ENCODE measurements at places on chromosomes 11 and 22.

GRCh38 chr11:78453140-78453935 is 35.7 kb upstream of the GAB2 start:
- no peak for DNase-seq

DNA sequence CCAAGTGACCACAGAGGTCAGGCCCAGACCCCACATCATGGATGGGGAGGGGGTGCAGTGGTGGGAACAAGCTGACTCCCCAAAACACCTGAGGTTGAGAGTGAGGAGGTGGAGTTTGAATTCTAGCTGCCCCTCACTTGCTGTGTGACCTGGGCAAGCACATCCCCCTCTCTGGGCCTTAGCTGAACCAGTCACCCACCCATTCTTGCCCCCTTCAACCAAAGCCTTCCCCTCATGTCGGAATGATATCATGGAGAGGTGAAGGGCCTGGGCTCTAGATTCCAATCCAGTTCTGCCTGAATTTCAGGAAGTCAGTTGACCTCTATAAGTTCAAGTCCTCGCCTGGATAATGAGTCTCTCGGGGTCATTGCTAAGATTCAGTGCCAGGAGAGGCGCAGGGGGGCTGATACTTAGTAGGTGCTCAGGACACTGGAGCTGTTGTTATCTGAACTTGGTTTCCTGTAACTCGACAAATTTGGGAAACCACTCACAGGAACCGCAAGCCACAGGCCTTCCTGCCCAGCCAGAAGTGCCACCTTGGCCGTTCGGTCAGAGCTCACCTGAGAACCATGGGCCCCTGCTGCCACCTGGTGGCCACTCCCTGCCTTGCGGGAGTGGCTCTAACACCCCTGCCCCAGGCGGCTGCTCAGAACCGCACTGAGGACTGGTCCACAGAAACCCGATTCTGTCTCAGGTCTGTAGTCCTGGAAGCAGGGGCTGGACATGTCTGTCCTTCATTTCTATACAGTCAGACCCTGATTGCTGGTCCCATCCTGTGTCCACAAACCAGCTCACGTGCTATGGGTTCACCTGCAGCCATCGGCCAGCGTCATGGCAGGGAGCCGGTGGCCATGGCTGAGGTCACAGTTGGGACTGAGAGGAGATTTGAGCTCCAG is 6.9 kb downstream of the CDC42EP1 start:
- peak; percentile 82 for DNase-seq

- DNase-seq = no peak
Observed at GRCh38 chr22:45453764-45454163, 40.3 kb downstream of the RIBC2 start.

- no peak for DNase-seq
Observed at GRCh38 chr11:36097219-36097650, 153.4 kb downstream of the LDLRAD3 start.

GRCh38 chr11:119091178-119091577 is 6.5 kb downstream of the HMBS start:
- no peak for DNase-seq

GRCh38 chr22:46484156-46484860 is 53.1 kb downstream of the CELSR1 start:
- DNase-seq = no peak

DNA sequence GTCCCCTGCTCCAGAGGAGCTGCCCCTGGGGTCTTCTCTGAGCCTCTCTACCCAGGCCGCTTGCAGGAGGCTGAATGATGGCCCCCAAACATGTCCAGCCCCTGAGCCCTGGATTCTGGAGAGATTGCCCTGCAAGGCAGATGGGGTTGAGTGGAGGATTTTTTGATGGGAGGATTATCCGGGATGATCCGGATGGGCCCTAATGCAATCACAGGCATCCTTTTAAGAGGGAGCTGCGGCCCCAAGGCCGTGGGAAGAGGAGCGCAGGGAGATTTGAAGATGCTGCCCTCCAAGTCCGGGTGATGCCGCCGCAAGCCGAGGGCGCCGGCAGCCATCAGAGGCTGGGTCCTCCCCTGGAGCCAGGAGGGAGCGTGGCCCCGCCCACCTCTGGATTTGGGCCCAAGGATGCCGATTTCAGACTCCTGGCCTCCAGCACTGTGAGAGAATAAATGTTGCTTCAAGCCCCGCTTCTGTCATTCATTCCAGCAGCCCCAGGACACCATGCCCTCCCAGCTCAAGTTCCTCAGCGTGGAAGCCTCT is 66.0 kb downstream of the WNT7B start:
- no peak for DNase-seq

- no peak for DNase-seq
Observed at GRCh38 chr11:57873196-57873911, 111.8 kb downstream of the CTNND1 start.

- DNase-seq = no peak
Observed at GRCh38 chr11:9025101-9025850, 21.5 kb upstream of the NRIP3 start.

GRCh38 chr11:130160498-130161155 is 1.0 kb downstream of the ST14 start:
- DNase-seq = no peak

GRCh38 chr11:133896028-133896427 is 50.7 kb upstream of the SPATA19 start:
- DNase-seq = no peak

DNA sequence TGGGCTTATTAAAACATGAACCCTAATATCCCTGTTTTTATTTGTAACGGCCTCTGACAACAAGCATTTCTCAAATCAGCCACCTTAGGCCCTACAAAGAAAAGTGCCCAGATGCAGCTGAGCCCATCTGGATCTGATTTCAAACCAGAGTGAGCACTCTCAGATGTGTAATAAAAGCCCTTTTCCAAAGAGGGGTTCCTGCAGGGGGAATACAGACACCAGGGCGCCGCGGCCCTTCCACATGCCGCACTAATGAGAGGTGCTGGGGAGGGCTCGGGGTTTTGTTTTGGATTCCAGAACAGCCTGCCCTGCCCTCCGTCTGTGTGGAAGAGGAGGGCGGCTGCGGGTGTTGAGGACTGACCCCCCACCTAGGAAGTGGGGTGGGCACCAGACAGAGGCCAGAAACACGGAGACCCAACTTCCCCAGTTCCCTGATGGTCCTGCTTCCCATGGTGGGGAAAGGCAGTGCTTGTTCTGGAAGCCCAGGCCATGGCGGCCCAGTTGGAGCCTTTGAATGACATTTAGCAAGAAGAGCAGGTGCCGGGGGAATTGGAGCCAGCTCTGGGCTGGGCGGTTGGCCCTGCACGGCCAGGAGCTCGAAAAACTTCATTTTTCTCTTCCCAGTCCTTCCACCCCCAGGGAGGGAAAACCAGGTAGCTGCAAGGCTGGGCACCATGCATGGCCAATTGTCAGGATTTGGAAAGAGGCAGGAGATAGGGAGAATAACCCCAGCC is 63.7 kb downstream of the MACROD1 start:
- DNase-seq = no peak

- no peak for DNase-seq
Observed at GRCh38 chr11:33866936-33867335, 24.9 kb downstream of the LMO2 start.

DNA sequence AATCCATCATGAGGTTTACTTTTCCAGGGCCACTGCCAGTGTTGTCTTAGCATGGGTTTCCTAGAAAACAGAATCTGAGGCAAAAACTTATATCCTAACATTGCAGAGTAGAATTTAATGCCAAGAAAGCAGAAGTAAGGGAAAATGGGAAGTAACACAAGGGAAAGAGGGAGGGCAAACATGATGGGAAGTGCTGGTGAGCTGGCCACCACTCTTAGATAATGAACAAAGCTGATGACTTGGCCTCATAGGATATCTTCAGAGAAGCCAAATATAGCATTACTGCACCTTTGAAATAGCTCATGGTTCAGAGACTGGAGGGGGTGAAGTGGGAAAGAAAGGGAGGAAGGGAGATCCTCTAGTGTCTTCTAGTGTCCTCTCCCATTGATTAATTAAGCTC is 24.8 kb upstream of the CALCB start:
- no peak for DNase-seq

DNA sequence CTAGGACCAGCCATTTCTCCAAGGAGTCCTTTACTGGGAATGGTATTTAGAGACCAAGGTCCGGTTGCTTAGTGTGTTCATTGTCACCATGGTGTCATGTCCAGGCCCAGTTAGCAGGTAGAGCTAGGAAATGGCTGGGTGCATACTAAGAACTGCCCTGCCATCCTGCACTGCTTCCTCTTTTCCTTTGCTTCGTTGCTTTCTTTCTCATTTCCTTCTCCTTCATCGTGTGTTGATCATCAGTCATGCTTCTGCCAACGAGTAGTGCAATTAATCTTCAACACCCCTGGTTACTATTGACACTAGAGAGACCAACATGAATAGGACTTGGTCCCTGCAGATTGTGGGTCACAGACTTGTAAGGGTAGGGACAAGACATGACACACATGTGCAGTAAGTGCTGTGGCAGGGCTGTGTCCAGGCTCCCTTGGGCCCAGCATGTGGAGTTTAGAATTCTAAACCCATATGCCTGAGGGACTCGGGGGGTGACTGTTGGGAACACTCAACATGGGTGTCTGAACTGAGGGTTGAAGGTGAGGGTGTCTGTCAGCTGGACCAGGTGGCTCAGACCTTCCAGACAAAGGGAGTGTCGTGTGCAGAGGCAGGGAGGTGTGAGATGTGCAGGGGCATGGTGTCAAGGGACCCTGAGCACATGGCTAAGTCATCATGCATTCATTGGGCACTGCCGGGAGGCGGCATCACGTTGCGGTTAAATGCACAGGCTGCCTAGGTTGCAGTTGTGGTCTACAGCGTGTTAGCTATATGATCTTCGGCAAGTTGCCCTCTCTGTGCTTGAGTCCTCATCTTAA is 42.6 kb downstream of the ST14 start:
- no peak for DNase-seq

GRCh38 chr11:4022669-4023068 is 71.9 kb upstream of the RRM1 start:
- DNase-seq = no peak

DNA sequence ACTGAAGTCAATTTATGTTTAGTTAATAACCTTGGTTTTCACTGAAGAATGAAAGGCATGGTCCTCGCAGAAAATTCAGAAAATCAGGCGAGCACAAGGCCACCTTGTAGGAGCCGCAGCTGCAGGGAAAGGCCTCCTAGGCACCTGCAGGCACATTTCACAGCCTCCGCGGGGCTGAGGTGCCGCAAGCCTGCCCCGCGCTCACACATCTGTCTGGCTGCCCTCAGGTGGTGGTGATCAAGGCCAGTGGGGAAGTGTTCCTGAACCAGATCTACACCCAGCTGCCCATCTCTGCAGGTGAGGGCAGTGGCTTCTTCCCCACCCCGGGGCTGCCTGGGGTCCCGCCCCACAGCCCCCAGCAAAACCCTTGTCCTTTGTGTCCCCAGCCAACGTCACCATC is 10.5 kb downstream of the MUC5AC start:
- no peak for DNase-seq

DNA sequence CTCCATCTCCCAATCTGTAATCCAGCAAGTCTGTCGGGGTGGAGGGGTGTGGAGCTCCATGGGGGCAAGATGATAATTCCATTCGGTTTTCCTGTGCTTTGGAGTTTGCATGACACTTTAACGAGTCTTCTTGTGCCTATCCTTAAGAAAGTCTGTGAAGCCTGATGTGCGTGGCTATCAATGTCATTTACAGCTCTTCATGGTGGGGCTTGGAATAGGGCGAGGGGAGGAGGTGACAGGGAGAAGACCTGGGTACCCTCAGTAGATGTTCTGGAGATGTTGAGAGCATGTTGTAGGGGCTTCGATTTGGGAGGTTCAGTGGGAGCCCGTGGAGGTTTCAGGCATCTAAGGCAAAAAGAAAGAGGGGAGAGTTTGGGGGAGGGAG is 579 bp upstream of the PHLDB1 start:
- no peak for DNase-seq

GRCh38 chr22:30781271-30781875 is 86.7 kb downstream of the OSBP2 start:
- no peak for DNase-seq

GRCh38 chr11:119489087-119489486 is 66.1 kb upstream of the THY1 start:
- DNase-seq = no peak

DNA sequence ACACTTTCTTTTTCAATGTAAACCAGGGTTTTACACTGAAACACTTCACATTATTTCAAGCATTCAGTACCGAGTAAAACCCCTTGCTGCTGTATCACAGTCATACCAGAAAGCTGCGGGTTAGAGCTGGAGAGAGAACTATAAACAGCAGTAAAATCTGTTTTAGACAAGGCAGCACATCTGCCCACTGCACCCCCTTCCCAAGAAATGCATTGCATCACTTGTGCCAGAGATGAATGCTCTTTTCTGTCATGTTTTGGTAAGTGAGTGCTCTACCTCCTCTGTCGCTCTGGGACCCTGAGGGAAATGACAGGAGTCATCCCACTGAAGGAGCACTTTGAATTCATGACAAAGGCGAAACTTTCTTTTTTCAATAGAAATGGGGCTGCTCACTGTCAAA is 107.2 kb downstream of the MAML2 start:
- DNase-seq = no peak

GRCh38 chr22:45305456-45306075 is 4.2 kb upstream of the FAM118A start:
- DNase-seq = no peak

DNA sequence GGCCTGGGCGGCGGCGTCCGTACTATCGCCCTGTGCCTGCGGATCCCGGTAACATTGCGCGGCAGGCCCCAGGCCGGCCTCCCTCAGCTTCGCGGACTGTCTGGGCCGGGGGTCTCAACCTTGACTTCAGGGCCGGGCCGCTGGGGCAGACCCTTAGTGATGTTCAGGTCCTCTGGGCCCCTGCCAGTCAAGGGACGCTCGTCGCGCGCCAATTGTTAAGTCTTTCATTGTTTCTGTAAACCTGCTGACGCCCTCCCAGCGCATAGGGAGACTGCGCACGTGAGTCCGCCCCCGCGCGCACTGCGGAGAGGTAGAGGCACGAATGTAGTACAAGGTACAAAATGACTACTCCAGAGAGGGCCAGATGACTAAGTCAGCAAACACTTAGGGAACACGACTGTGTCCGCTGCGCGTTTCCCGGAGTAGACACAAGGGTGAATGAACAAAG is 451 bp upstream of the HDHD5 start:
- peak; percentile 20 for DNase-seq

GRCh38 chr11:101862391-101863233 is 52.2 kb upstream of the CEP126 start:
- no peak for DNase-seq

Measured in effector CD8-positive, alpha-beta T cell (primary cell).